Stimulated activated CD8-positive, alpha-beta memory T cell treated with anti-CD3 and anti-CD28 coated beads, Interleukin-4, amount 100 ng/mL, for 1 hour (primary cell): ENCODE measurements at places on chromosomes 5 and 9.
A peak's percentile ranks its signal among the peaks of the same experiment; 100 is the strongest.

- DNase-seq: no peak
These were observed 29.0 kb upstream of the ANXA6 start for GRCh38 chr5:151186538-151186937.

DNA sequence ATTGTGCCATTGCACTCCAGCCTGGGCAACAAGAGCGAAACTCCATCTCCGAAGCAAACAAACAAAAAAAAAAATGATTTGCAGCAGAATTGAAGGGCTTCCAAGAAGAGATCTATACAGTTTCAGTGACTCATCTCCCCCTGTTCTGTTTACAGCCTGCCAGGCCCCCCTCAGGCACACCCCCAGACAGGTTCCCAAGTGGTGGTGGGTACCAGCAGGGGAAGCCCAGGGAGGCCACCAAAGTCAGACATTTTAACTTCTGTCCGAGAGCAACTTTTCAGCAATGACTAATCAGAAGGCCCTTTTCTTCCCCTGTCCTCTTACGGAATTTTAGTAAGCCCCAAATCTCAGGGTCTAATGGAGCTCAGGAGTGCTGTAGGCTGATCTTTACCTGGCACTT is 98.7 kb downstream of the PAX5 start:
- no peak for DNase-seq

- no peak for DNase-seq
These were observed 3.2 kb downstream of the CDKN2B start for GRCh38 chr9:22005702-22006606.

- no peak for DNase-seq
These were observed at the start of gene PCDHGB1 for GRCh38 chr5:141349917-141350619. TSS of gene PCDHGB1 (plus strand) at chr5:141350099. CDS start at chr5:141350261, 162 bp downstream.

GRCh38 chr5:38023799-38024198 is 184.0 kb upstream of the GDNF start:
- no peak for DNase-seq

- DNase-seq: no peak
These were observed 298.8 kb downstream of the RASEF start for GRCh38 chr9:82764061-82764668.

- DNase-seq: no peak
These were observed 45.4 kb upstream of the CDKN2B start for GRCh38 chr9:22054529-22054928.

DNA sequence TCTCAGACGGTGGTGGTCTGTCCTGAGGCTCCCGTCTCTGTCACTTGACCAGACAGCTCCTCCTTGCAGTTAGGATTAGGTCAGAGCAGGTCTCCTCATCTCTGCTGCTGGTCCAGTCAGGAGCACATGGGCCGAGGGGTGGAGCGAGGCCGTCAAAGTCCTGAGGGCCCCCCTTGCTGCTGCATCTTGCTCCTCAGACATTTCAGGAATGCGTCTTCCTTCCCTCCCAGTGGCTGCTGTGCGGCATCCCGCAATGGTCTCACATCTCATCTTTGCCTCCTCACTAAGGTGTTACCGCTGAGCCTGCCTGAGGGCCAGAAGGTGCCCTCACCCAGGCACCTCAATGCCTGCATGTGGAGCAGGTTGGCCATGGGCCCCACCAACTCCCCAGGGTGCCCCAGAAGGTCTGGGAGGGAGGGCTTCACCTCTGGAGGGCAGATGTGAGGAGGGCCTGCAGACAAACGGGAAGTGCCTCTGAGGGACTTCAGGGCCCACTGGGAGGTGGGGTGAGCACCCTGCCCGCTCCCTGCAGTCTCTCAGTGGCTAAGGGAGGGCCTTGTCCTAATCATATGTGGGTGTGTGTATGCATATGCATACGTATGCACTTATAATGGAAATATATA is 137.7 kb upstream of the LMX1B start:
- DNase-seq: no peak

DNA sequence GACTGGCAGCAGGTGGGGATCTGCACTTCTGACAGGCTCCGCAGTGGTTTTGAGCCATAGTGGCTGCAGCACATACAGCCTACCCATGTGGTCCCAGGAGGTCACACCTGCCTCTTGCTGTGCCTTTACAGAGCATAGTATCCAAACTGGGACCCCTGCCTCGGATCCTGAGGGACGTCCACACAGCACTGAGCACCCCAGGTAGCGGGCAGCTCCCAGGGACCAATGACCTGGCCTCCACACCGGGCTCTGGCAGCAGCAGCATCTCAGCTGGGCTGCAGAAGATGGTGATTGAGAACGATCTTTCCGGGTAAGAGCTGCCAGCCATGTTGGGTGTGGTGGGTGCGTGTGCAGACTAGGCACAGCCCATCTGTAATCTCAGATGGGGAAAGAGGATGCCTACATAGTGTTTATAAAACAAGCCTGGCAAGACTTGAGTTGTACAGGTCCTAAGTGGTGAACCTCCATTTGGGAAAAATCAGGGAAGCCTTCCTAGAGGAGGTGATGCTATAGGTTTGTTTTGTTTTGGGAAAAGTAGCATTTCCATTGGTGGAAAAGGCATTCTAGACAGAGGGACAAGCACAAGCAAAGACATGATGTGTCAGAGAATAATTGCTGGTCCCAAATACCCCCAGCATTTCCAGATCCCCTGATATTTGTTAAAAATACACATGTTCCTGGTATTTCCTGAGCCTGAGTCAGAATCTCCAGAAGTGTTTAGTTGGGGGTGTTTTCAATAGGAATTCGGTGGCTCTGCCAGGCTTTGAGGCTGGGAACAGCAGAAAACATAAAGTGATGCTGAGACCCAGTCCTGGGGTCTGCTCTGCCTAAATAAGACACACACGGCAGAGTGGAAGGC is 119.2 kb downstream of the DAB2IP start:
- DNase-seq: no peak

DNA sequence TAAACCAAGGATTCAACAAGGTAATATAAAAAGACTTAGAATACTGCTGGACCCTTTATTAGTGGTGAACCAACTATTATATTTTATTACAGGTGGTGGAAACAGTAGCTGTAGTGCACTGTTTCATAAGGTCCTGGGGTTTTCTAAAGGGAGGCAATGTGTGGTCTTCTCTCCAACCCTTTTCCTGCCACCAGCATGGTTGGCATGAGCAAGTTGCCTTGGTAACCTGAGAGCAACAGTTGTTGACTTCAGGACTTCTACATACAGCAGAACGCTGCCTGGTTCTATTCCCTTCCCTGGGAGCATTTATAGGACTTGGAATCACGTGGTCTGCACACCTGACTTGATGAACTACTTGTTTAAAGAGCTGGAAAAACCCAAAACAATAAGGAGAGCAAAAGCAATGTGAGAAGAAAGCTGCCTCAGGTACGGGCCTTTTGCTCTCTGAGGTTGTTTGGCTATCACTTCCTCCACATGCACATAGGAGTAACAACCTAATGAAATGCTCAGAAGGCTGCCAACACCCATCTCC is 81.1 kb upstream of the RAI14 start:
- DNase-seq: no peak

- DNase-seq: no peak
These were observed 265.2 kb upstream of the MSX2 start for GRCh38 chr5:174459071-174459702.

- DNase-seq: no peak
These were observed 22.6 kb upstream of the CEP72 start for GRCh38 chr5:589588-589987.

DNA sequence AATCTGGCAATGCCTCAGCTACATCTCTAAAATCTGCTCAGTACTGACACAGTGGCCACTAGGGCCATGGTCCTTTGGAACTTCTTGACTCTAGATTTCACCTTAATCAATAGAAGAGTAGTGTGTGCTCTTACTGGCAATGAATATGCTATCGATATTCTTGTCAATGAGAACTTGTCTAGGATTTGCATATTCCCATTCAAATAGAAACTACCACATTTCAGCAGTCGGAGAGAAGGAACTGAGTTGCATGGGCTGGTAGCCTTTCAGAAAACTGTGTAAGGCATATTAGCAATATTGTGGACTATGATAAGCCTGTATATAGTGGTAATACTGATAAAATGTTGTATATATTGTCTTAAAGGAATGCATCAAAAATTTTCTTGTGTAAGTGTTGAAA is 45.3 kb upstream of the NAA35 start:
- no peak for DNase-seq

DNA sequence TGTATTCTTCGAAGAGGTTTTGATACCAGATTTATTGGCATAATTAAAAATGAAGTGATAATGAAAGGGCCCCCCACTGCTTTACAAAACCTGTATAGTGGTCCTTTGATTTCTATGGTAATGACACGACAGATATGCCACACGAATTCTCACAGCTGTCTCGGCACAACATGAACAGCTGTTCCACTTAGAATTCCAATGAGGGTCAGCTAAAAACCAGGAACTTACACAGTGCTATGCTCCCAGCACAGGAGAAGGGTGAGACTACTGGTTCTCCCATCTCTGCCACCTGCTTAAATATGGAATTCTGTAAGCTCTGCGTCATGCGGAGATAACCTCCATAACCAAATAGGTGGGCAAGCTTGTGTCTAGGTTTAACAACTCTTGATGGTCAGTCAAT is 183.0 kb upstream of the EFNA5 start:
- no peak for DNase-seq

DNA sequence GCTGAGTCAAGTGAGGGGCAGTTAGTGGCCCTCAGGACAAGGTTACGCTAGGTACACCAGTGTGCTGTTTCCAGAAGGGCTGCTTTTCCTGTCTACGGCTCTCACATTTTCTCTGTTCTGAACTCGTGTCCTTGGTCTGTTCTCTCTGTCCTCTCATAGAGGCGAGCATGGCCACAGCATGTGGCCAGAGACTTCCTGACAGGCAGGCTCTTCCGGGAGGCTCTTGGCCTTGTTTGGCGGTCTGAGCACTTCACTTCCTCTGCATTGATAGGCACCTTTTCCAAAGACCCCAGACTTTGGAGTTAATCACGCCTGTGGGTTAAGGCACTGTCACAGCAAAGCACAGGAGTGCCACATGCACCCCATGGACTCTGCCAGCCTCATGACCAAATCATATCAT is 1.2 kb downstream of the CKMT2 start:
- no peak for DNase-seq

DNA sequence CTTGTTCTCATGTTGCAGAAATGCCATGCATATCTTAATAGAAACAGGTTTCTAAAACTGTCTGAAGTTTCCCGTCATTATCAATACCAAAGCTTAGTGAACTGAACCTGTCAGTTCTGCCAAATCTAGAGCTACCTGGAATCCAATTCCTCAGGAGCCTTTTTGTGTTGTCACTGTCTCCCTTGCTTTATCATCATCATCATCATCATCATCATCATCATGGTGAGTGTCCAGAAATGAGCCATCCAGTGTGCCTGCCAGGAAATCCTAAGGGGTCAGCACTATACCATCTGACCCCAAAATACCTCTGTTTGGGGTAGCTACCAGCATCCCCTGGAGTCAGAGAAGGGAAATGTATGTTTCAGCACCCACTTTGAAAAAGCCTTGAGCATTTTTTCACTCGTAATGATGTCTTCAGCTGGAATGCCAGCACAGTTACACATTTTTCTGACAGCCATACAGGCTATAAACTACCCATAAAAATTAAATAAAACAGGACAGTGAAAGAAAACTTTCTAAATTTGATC is 150.3 kb downstream of the NR2F1-AS1 start:
- no peak for DNase-seq

DNA sequence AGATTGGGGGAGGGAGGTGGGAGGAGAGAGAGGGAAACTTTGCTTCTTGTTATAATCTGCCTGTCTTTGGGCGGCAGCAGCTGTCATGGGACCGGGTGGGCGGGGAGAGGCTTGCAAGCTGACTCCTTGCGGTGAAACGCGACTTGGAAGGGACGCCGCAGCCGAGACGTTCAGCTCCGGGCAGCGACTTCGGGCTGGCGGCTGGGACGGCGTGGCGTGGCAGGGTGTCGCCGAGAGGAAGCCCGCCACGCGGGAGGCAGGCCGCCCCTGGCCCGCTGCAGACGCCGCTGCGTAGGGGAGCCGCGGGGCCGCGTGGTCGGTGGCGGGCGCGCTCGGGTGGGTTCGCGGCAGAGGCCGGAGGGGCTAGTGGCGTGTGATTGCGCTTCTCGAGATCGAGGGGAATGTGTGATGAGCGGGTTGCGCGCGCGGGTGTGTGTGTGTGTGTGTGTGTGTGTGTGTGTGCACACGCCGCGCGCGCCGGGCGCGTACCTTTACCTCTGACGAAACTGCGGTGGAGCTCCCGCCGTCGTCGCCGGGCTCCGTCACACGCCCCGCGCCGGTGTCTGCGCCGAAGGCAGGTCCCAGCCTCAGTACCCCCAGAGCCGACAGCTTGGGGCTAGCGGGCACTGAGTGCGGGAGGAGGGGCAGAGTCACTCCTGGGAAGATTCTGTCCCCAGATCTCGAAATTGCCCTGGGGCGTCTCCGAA is 1.7 kb downstream of the PPARGC1B start:
- peak; percentile 16 for DNase-seq

DNA sequence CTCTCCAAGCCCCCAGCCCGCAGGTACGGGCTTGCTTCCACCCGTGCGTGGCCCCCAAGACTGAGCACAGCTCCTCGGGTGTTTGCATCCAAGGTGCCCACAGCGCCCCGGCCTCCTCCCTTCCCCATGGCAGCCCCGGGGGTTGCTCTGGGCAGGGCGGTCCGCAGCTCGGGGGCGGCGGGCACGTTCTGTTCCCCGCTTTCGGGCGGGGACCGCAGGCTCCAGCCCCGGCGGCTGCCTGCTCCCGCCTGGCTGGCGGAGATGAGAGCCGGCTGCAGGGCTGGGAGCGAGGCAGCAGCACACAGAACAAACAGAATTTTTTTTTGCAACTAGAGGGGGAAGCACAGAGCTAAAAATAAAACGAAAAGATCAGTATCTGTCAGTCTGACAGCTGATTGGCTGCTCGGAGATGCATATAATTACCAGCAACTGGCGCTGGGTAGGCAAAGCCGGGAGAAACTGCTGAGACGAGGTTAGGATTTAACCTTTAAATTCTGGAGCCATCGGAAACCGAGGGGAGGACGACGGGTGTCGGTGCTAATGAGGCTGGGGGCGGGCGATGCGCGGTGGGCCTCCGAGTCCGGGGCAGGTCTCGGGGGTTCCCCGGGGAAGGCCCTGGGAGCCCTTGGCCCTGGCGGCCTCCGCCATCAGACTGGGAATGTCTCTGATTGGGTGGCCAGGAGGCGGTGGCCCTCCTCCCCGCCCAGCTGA is 142.7 kb upstream of the IER5L start:
- no peak for DNase-seq

DNA sequence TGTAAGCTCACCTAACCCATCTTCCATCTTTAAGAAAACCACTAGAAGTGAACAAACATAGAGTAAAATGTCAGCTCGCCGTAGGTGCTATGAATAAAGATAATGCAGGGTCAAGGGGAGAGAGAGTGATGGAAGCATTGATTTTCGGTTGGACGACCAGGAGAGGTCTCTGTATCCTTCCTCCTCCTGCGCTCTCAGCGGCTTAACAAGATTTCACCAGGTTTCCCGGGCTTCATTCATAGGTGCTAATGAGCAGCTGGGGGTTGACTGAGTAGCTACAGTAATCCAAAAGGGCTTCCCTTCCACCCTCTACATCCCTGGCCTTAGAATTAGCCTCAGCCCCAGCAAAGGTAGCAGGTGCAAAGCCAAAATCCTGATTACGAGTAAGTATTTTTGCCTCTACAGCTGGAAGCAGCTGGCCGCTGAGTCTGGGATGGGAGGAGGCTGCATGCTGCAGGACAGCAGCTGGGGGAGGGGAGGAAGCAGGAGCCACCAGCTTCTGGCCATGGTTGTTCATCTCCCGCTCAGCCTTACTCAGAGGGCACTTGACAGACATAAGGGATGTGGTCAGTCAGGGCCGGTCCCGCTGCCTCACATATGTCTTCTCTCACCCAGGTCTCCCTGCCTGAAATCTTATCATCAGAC is 112.0 kb upstream of the IL12B start:
- no peak for DNase-seq

- DNase-seq: no peak
These were observed 5.5 kb downstream of the ARHGEF28 start for GRCh38 chr5:73631500-73631899.

GRCh38 chr5:78605611-78606010 is 43.0 kb downstream of the LHFPL2 start:
- DNase-seq: no peak
